ENCODE measurements at places on chromosomes 11 and 22.

DNA sequence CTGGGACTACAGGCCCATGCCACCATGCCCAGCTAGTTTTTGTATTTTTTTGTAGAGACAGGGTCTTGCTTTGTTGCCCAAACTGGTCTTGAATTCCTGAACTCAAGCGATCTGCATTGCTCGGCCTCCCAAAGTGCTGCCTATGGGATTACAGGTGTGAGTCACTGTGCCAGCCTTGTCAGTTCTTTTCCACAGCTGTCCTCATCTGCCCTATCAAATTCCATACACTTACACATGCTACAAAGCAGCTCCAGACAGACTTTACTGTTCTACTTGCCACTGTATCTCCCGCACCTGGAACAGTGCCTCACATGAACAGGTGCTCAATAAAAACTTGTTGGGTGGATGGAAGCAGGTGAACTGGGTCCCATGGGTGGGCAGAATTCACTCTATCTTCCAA is 8.2 kb downstream of the STX5 start:
- DNase-seq, result no peak

DNA sequence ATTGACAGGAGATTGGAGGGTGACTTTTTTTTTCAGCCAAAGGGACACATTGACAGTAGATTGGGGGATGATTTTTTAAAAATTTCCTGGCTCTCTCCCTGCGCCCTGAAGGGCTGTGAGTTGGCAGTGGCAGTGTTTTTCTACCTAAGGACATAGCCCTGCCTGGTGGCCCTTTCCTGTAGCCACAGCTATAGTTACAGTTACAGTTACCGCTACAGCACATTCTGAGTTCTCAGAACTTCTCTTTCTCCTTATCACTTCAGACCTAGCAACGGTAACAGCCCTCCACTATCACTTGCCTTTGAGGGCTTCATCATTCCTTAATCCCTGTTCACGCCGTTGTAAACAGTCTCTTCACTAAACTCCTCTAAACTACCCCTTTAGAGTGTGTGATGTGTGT is 684 bp downstream of the MRGPRX2 start:
- DNase-seq, result no peak

DNA sequence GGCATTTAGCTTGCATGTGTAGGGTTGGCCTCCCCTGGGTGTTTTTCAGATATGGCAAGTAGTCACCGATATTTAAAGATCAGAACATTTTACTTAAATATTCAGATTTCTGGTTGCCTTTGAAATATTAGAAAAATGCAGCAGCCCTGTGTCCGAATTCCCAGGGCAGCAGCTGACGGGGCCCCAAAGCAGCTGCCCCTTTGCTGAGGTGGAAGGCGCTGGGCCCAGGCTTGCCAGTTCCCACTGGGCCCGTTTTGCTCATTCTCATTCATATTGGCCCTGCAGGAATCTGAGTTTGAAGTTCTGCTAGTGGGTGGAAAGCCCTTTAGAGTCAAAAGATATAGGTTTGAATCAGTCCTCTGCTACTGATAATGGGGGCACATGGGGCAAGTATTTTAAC is 692.1 kb downstream of the OPCML start:
- DNase-seq, result no peak

GRCh38 chr11:11988099-11988651 is 20.3 kb downstream of the DKK3 start:
- peak; percentile 14 for DNase-seq
